Dermis microvascular lymphatic vessel endothelial cell (primary cell): ENCODE measurements at places on chromosomes 2 and 18. TPM values are rescaled to one million over a fixed set of nuclear protein-coding genes. Genes with fewer than 3 reads are reported as not detected.
A peak's percentile ranks its signal among the peaks of the same experiment; 100 is the strongest.

CMPK2 gene
- 0.64 and 0.89 TPM in 2 replicates for total RNA-seq

SULT1C4 gene
- 108 and 114 TPM in 2 replicates for total RNA-seq

TLK1 gene
- 12.5 and 14.5 TPM in 2 replicates for total RNA-seq

CRYGD gene
- total RNA-seq = not detected in 2 replicates

SKOR2 gene
- total RNA-seq = not detected in 2 replicates

- DNase-seq = no peak
Measured at GRCh38 chr2:45533771-45534170, 77.3 kb downstream of the SRBD1 start.

GRCh38 chr2:144320491-144320890 lies 199.4 kb downstream of the ZEB2 start:
- no peak for DNase-seq

GRCh38 chr2:114293355-114293754 lies 149.1 kb upstream of the DPP10 start:
- DNase-seq = no peak

- DNase-seq = no peak
Measured at GRCh38 chr18:34339155-34339554, 114.4 kb upstream of the NOL4 start.

- DNase-seq = no peak
Measured at GRCh38 chr2:170481201-170481600, 233.9 kb upstream of the SP5 start.

DNA sequence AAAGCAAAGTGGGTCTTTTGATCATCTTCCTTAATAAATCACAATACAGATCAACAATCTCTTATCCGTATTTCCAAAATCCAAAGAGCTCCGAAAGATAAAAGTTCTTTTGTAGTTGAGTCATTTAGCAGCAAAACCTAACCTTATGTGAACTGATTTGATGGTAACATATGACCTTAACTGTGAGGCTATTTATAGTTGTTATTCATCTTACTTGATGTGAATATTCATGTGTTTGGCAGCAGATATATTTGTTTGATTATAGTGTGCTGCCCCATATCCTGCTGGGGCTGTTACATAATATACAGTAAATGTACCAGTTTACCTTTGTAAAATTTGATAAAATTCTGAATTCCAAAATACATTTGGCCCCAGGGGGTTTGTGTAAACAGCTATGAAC lies 158.5 kb downstream of the MYO3B start:
- DNase-seq = no peak

GRCh38 chr18:67621906-67622305 lies 105.4 kb upstream of the DSEL start:
- no peak for DNase-seq

DNA sequence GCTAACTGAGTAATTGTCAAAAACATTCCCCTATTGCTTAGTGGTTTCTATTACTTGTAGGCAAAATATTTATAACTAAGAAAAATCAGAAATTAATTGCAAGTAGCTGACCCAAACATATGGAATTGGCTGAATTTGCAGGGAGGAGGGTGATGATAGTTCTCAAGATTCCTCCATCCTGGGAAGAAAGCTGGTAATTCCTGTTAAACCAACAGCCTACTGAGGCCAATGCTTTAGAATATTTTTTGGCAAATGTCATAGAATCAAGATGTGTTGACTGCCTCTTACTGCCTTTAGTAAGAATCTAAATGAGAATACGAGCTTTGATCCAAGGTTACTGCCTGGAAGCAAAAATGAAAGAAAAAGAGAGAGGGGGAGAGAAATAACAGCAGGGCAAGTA lies 120.0 kb downstream of the COL6A3 start:
- no peak for DNase-seq

GRCh38 chr2:174778085-174778981 lies 14.1 kb upstream of the CHRNA1 start:
- DNase-seq = peak; percentile 86

- DNase-seq = no peak
Measured at GRCh38 chr18:59229191-59229590, 9.2 kb downstream of the GRP start.

- DNase-seq = no peak
Measured at GRCh38 chr2:129262934-129263333, 716.5 kb upstream of the RAB6C start.
